ENCODE measurements at places on chromosomes 4 and X.

DNA sequence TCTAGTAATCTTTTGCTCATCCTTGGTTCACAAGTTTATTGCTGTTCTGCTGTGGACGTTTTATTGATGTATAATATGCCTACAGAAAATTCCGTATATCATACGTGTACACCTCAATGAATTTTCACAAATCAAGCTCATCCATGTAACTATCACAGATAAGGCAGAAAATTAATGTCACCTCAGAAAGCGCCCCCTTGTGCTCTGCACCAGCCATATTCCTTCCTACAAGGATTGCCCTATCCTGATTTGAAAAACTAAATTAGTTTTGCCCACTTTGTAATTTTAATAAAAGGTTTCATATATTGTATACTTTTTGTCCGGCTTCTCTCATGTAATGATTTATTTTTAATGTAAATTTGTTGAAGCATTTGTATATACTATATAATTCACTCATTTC is 390.8 kb downstream of the ADGRL3 start:
- H3K36me3 ChIP-seq, result no peaks in the 10 kb centered on the region
- DNase-seq, result no peak
- H3K4me3 ChIP-seq, result no peak overlapping the region
- H3K4me1 ChIP-seq, result no peaks in the 10 kb centered on the region
- H3K27ac ChIP-seq, result no peak overlapping the region

DNA sequence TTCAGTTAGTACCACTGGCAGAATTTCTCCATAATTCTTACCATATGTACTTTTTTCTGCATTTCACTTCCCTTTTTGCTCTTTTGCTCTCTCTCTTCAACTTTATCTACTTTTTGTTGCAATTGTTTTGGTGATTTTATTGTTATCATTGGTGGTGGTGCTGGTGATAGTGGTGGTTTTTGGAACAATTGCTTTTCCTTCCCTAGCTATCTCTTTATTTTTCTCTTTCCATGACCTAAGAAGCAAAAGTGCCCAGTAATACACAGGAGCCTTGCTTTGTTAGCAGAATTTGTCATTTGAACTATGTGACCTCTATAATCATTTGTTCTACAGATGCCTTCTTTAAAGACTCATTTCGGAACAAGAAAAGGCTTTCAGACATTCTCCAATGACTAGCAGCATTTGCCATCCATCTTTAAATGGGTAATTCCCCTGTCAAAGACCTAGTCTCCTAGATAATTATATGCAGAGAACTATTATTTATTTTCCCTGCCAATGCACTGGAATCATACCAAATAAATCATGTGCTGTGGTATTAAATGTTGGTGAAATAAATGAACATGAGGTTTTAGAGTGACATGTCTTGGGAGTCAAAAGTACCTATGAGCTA is 154.5 kb downstream of the GASK1B start:
- no peaks in the 10 kb centered on the region for H3K4me1 ChIP-seq
- no peaks in the 10 kb centered on the region for H3K36me3 ChIP-seq
- no peak overlapping the region for H3K27ac ChIP-seq

- H3K27ac ChIP-seq, result no peak overlapping the region
- no peaks in the 10 kb centered on the region for H3K27me3 ChIP-seq
- DNase-seq, result peak; percentile 55
- no peaks in the 10 kb centered on the region for H3K36me3 ChIP-seq
- no peak overlapping the region for H3K4me3 ChIP-seq
Measured at GRCh38 chrX:33434256-33435092, 223.1 kb upstream of the DMD start.

GRCh38 chr4:10811991-10812390 is 127.4 kb upstream of the CLNK start:
- no peaks in the 10 kb centered on the region for H3K4me1 ChIP-seq
- no peaks in the 10 kb centered on the region for H3K27me3 ChIP-seq
- no peak overlapping the region for H3K4me3 ChIP-seq
- no peak for DNase-seq

- H3K4me3 ChIP-seq, result no peak within 1 kb of the TSS
- H3K27me3 ChIP-seq, result no peaks in the 10 kb centered on the region
- peak; percentile 98 for DNase-seq
- H3K27ac ChIP-seq, result peak within 1 kb of the TSS; percentile 81
- H3K36me3 ChIP-seq, result peaks cover 9% of the 10 kb centered on the region
Measured at GRCh38 chrX:47560934-47561658, at the start of gene ARAF. TSS of gene ARAF (plus strand) at chrX:47561205. CDS start at chrX:47562968, 1,763 bp downstream.

DNA sequence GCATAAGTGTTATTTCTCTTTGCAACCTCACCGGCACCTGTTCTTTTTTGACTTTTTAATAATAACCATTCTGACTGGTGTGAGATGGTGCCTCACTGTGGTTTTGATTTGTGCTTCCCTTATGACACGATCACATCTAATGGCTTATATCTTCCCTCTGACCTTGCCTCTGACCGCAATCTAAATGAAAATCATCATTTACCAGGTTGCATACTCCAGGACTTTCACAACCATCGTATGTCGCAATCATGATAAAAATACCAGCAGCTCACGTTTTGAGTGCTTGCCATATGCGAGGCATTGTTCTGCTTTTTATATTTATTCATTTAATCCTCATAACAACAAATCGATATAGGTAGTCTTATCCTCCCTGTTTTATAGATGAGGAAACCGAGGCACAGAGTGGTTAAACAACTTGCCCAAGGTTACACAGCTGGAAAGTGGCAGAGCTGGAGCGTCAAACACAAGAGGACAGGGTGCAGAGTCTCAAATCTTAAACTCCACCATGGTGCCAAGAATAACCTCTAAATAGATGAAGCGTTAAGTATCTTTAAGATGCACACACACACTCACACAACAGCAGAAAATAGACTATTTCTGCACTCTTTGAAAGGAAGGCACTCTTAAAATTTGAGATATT is 102.2 kb downstream of the SEL1L3 start:
- no peak for DNase-seq
- H3K4me1 ChIP-seq, result no peaks in the 10 kb centered on the region
- no peak overlapping the region for H3K4me3 ChIP-seq
- H3K27ac ChIP-seq, result no peak overlapping the region
- no peaks in the 10 kb centered on the region for H3K36me3 ChIP-seq

- H3K27me3 ChIP-seq, result no peaks in the 10 kb centered on the region
- no peak overlapping the region for H3K4me3 ChIP-seq
- no peak for DNase-seq
Measured at GRCh38 chrX:55487143-55487542, 2.5 kb downstream of the USP51 start.

DNA sequence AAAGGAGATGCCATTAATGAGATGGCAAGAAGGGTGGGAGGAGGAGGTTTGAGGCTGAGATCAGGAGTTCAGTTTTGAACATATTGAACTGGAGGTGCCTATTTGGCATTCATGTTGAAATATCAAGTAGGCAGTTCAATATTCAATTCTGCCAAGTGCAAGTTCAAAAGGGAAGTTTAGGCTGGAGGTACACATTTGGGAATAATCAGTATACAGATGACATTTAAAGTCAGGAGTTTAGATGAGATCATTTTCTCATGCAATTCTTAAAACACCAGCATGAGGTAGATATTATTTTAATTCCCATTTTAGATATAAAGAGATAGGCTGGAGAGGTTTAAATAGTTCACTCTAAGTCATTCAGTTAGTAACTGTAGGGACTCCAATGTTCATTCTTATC is 26.1 kb downstream of the COQ2 start:
- H3K27me3 ChIP-seq, result no peaks in the 10 kb centered on the region
- no peak overlapping the region for H3K4me3 ChIP-seq
- no peaks in the 10 kb centered on the region for H3K4me1 ChIP-seq
- no peak overlapping the region for H3K27ac ChIP-seq

DNA sequence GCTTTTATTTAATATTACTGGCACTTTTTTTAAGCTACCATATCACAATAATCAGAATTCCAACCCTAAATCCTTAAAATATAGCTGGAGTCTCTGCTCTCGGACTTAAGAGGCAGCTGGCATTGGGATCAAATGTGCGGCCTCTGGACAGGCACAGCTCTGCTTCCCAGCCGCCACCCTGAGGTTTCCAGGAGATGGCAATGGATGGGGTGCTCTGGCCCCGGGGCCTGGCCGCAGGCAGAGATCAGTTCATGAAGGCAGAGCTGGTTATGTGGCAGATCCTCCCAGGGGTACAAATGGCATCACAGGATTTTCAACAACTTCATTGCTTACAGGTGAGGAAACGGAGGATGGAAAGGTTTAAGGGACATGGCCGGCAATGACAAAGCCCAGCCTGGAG is 57.8 kb downstream of the JAKMIP1 start:
- H3K36me3 ChIP-seq, result no peaks in the 10 kb centered on the region
- no peak overlapping the region for H3K27ac ChIP-seq
- no peak for DNase-seq
- no peaks in the 10 kb centered on the region for H3K4me1 ChIP-seq

- H3K4me3 ChIP-seq, result no peak overlapping the region
- no peaks in the 10 kb centered on the region for H3K4me1 ChIP-seq
- H3K27ac ChIP-seq, result no peak overlapping the region
- H3K36me3 ChIP-seq, result no peaks in the 10 kb centered on the region
- H3K27me3 ChIP-seq, result no peaks in the 10 kb centered on the region
- DNase-seq, result no peak
Measured at GRCh38 chrX:13345037-13345436, 25.2 kb upstream of the ATXN3L start.

DNA sequence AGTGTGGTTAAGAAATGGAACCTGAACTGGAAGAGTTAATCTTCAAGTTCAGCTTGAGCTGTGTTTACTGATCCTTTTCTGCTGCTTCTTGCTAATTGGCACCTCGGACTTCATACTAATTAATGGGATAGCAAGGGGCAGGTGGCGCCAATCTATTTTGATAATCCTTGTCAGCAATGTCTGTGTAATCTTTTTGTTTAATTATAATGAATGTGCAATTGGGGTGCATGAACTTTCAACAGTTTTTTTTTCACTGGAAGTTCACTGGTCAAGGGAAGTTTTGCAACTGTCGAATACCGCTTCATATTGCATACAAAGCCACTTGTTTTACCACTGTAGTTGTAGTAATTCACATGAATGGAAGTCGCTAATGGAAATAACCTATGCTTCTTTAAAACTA is 261.0 kb downstream of the BMPR1B start:
- H3K4me1 ChIP-seq, result no peaks in the 10 kb centered on the region
- no peak overlapping the region for H3K27ac ChIP-seq
- DNase-seq, result no peak
- H3K36me3 ChIP-seq, result no peaks in the 10 kb centered on the region
- no peak overlapping the region for H3K4me3 ChIP-seq

DNA sequence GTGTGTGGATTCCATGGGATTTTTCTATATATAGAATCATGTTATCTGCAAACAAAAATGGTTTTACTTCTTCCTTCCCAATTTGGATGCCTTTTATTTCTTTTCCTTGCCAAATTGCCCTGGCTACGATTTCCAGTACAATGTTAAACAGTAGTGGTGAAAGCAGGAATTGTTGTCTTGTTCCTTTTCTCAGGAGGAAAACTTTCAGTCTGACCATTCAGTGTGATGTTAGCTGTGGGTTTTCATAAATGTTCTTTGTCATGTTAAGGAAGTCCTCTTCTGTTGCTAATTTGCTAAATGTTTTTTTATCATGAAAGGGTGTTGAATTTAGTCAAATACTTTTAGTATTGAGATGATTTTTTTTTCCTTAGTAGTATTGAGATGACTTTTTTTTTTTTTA is 10.9 kb downstream of the SAP30 start:
- H3K4me3 ChIP-seq, result no peak overlapping the region
- H3K4me1 ChIP-seq, result peaks cover 4% of the 10 kb centered on the region
- no peak overlapping the region for H3K27ac ChIP-seq
- H3K27me3 ChIP-seq, result no peaks in the 10 kb centered on the region

- H3K27me3 ChIP-seq, result no peaks in the 10 kb centered on the region
- DNase-seq, result no peak
- no peaks in the 10 kb centered on the region for H3K4me1 ChIP-seq
- H3K36me3 ChIP-seq, result no peaks in the 10 kb centered on the region
Measured at GRCh38 chr4:182141061-182141460, 102.1 kb upstream of the TENM3 start.

GRCh38 chr4:79756140-79756895 is 316.7 kb downstream of the ANTXR2 start:
- no peaks in the 10 kb centered on the region for H3K36me3 ChIP-seq
- no peaks in the 10 kb centered on the region for H3K4me1 ChIP-seq
- H3K27me3 ChIP-seq, result no peaks in the 10 kb centered on the region
- DNase-seq, result no peak

- H3K4me1 ChIP-seq, result no peaks in the 10 kb centered on the region
- peaks cover 7% of the 10 kb centered on the region for H3K36me3 ChIP-seq
- H3K27me3 ChIP-seq, result no peaks in the 10 kb centered on the region
- no peak for DNase-seq
- H3K4me3 ChIP-seq, result peak within 1 kb of the TSS; percentile 11
Measured at GRCh38 chr4:103076747-103077347, at the start of gene SLC9B2. TSS of gene SLC9B2 (minus strand) at chr4:103076761. CDS start at chr4:103067550, 9,211 bp downstream.

All from thyroid gland (tissue), 4 donors.